NCI-H524 treated with DMSO at 0.1 percent for 48 hours (cell line): ENCODE measurements at places on chromosomes 2 and 18.

DNA sequence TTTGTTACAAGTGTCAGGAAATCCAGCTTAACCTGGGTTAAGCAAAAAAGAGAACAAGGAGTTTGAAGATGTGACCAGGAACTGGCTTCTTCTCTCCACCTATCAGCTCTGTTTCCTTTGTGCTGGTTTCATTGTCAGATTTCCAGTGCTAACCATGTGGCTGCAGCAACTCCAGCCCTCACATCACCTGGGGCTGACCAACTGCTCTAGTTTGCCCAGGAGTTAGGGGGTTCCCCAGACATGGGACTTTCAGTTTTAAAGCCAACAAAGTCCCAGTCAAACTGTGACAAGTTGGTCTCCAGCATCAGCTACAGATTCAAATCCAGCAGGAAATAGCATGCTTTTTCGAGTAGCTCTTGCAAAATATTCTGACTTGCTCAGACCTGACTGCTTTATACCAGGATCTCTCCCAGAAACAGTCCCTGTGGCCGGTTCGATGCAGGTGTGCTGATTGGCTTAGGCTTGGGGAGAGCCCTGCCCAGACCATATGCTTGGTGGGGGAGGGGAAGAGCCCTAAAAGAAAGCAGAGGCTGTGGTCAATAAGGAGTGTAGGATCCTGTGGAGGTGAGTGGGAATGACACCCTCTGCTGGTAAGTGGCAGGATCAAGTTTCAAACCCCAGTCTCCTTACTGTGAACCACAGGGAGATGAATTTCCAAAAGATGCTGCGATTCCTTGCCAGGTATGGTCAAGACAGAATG, 49.5 kb downstream of the KCNE4 start:
- DNase-seq = peak; percentile 77

DNA sequence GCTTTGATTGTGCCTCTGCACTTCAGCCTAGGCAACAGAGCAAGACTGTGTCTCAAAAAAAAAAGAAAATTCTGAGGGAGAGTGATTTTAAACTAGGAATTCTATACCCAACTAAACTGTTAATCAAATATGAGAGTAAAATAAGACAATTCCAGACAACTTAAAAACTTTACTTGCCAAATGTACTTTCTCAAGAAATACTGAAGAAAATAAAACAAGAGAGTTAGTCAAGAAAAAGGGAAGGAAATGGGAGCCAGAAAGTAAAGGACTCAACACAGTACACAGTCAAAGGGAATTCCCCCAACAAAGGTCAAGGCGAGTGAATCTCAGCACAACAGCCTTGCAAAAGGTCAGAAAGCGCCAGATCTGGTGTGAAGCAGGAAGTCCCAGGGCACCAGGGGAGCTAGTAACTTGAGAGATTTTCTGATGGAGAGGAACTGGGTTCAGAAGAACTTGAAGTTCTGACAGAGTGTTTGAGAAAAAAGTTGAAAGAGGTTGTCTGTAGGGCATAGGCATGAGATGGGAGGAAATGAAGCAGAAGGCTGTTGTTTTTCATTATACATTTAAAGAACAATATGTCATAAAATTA, 22.6 kb upstream of the TBC1D8 start:
- no peak for DNase-seq

DNA sequence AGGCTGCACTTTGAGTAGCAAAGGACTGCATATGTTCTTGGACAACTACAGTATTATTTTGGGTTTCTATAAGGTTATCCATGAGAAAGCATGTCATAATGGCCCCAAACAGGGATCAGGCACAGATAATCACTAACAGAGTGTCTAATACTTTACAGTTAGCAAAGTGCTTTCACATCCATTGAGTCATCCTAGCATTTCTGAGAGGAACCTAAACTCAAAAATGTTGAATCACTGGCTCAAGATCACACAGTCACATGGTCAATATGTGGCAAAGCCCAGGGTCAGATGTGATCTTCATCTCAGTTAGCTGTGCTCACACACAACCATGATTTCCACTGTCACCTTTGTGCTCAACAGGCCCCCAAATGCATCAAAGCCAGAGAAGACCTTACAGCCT, 156.1 kb upstream of the VRK2 start:
- no peak for DNase-seq

DNA sequence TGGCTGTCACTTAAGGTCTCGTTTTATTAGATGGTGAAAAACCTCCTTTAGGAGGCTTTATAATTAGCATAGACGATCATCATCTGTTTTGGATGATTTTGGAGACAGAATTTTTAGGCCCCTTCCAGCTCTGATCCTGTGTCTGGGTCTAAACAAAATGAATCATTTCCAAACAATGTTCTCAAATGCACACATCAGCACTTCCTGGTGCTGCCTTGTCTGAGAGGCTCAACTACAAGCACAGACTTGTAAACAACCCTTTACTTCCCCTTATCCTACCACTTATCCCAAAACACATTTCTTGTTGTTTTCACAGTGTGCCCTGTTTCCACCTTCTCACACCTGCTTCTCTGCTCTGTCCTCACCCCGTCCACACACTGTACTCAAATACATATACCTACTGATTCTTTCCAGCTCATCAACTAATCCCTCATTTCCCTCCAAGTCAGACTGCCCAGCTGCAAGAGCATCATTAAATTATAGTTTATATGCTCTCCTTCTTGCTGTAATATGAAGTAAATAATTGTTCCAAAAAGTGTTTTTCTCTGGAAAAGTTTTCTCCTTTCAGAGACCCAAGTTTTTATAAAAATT, 71.2 kb upstream of the COL3A1 start:
- no peak for DNase-seq

GRCh38 chr2:120817136-120817955, 81.7 kb downstream of the GLI2 start:
- no peak for DNase-seq

- no peak for DNase-seq
Measured at GRCh38 chr2:119197529-119198239, 25.9 kb upstream of the STEAP3 start.

DNA sequence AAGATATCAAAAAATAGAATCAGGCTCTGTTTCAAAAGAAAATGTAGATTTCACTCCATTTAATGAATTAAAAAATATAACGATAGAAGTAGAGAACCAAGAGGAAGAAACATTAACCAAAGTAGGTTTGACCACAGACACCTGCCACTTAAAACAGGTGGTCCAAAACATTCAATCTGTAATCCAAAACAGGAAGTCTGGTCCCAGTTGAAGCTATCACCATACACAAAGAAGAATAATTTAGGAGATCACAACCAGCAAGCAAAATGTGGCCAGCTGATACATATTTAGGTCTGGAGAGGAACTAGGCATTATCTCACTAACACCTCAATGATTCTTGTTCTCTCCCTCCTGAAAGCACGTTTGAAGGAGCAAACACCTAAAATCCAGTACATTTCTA, 73.1 kb downstream of the FTCDNL1 start:
- no peak for DNase-seq

DNA sequence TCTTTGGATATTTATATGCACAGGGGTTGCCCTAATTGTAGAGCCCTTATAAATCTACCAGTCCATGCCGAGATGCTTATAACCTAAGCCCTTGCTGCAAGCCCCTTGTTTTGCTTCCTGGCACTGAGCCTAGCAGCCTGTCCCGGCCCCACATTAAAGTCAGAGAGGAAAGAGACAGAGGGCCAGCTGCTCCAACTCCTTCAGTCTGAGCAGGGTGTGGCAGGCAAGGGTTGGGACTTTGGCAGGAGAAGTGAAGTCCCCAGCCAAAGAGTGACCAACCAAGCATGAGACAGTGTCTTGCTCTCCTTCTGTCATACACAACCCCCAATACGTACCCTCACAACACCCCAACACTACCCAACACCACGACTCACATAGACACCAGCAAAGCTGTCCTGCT, 54.7 kb upstream of the FZD7 start:
- DNase-seq = peak; percentile 70

DNA sequence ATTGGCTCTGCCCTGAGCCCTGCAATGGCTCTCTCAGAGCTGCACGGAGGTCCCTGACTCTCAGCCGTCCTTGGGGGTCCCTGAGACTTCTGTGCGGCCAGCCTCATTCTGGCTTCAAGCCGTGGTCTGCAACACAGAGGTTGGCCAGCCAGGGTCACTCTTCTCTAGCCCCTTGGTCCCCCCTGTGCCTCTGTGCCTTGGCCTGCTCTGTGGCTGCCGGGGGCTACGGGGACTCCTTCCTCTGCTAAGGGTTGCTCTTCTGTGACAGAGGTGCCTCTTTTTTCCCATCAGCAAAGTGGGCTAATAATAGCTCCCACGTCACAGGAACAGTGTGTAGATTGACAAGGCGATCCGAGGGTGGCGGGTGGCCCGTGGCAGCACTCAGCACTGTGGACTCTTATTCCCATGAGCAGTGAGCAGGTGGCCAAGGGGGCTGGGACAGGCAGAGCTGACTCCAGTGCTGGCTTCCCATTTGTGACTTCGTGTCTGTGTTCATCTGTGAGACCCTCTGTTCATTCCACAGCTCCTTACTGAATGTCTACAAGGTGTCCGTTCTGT, 19.4 kb downstream of the INHBB start:
- DNase-seq = no peak
